ENCODE measurements at places on chromosomes 6 and 20. TPM values are rescaled to one million over a fixed set of nuclear protein-coding genes. Genes with fewer than 3 reads are reported as not detected.

FAM83D gene
- 37.2 TPM for total RNA-seq

CCN6 gene
- total RNA-seq: not detected

PRSS16 gene
- not detected for total RNA-seq

SLA2 gene
- not detected for total RNA-seq

HTR1B gene
- total RNA-seq: 0.66 TPM

SYNCRIP gene
- 92.9 TPM for total RNA-seq

PHACTR1 gene
- 3.9 TPM for total RNA-seq

MYL9 gene
- total RNA-seq: 127 TPM

HLA-DRB1 gene
- total RNA-seq: 0.14 TPM
